ENCODE measurements at places on chromosomes 3 and 15. TPM values are rescaled to one million over a fixed set of nuclear protein-coding genes. Genes with fewer than 3 reads are reported as not detected.

DNA sequence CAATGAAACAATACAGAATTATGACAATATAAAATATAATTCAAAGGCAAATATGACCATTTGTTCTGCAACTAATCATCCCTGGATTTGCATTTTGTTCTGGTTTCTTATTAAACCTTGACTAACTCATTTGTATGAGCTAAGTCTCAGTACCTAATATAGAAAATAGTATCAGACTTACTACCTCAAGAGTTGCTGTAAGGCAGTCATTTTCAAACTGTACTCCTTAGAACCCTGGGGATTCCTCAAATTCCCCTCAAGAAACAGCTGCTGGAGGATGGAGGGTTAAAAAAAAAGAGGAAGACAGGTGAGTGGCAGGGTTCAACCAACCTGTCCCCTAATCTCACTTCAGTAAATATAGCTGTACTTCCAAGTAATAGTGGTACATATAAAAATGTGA lies 11.1 kb downstream of the ZBTB11 start:
- DNase-seq: no peak
- no peaks in the 10 kb centered on the region for H3K27me3 ChIP-seq
- H3K27ac ChIP-seq: no peak overlapping the region
- H3K36me3 ChIP-seq: no peaks in the 10 kb centered on the region

- H3K4me1 ChIP-seq: peaks cover 10% of the 10 kb centered on the region
- no peaks in the 10 kb centered on the region for H3K27me3 ChIP-seq
- H3K27ac ChIP-seq: no peak overlapping the region
- H3K4me3 ChIP-seq: no peak overlapping the region
- no peaks in the 10 kb centered on the region for H3K36me3 ChIP-seq
Observed at GRCh38 chr3:193813501-193813830, 220.5 kb downstream of the OPA1 start.

Gene CCRL2
- not detected for total RNA-seq

DNA sequence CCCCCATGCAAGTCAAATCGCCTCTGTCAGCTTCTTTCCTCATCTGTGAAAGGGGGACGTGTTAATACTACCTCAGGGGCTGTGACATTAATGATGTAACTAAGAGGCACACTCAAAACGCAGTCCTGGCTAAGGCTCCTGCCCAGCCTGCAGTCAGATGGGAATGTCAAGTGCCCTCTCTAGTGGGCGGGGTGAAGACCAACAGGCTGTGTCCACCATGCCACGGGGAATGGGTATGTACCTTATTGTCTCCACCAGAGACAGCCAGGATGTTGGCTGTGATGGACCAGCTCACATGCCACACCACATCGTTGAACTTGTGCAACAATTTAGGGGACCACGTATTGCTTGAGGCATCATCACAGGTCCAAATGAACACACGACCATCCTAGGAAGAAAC lies 11.0 kb upstream of the GHRL start:
- DNase-seq: no peak
- no peaks in the 10 kb centered on the region for H3K4me1 ChIP-seq
- H3K4me3 ChIP-seq: no peak overlapping the region
- no peaks in the 10 kb centered on the region for H3K27me3 ChIP-seq
- no peak overlapping the region for H3K27ac ChIP-seq

- H3K4me1 ChIP-seq: peaks cover 8% of the 10 kb centered on the region
- no peaks in the 10 kb centered on the region for H3K27me3 ChIP-seq
- H3K27ac ChIP-seq: no peak overlapping the region
- no peak for DNase-seq
Observed at GRCh38 chr3:172303181-172303580, 145.1 kb downstream of the GHSR start.
